ENCODE measurements at places on chromosomes 7 and 10. TPM values are rescaled to one million over a fixed set of nuclear protein-coding genes. Genes with fewer than 3 reads are reported as not detected.

GRCh38 chr7:149228831-149229471 lies 10.5 kb upstream of the ZNF212 start:
- DNase-seq: no peak
- H3K27me3 ChIP-seq: no peaks in the 10 kb centered on the region
- H3K27ac ChIP-seq: no peak overlapping the region
- H3K36me3 ChIP-seq: peaks cover 23% of the 10 kb centered on the region

NANOS1 gene
- 0.86 TPM for polyA plus RNA-seq

DNA sequence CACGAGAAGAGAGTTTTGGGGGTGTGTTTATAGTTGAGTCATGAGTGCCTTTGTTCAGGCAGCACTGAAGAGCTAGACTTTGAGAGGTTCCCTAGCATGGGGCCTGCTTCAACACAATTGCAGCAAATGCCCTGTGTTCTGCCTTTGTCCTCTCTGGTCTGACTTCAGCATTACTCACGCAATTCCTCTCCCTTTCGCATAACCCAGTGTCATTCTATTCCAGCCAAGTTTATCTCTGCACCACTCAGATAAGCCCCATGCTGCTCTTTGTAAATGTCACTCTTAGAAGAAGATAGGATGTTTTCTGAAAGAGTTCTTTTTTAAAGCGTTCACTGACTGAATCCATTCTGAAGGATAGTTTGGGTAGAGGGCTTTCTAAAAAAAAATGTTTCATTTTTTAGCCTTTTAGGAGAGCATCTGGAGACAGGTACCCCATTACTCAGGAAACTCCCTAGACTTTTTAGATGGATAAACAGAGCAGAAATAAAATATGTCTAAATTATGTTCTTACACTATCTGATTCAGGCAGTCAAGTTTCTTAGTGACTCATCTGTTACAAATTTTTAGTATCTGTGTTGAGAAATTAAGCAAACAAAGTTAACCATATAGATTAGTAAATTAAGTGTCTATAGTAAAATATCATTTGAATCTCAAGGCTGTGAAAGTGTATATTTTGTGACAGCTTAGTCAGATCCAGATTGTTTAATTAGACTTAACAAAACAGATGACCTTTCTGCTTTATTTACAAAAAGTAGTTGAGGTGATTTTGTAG lies 318.5 kb downstream of the GPR158 start:
- H3K27ac ChIP-seq: no peak overlapping the region
- no peaks in the 10 kb centered on the region for H3K27me3 ChIP-seq
- no peaks in the 10 kb centered on the region for H3K36me3 ChIP-seq
- no peaks in the 10 kb centered on the region for H3K4me1 ChIP-seq

GRCh38 chr7:27224983-27225934 lies 17.3 kb upstream of the EVX1 start:
- H3K4me1 ChIP-seq: no peaks in the 10 kb centered on the region
- peaks cover 95% of the 10 kb centered on the region for H3K27me3 ChIP-seq

GRCh38 chr10:69800109-69800508 lies 1.6 kb upstream of the COL13A1 start:
- H3K27me3 ChIP-seq: 0 out of 2 replicates have a peak, but pooled peaks cover 10% of the 10 kb centered on the region
- H3K27ac ChIP-seq: no peak overlapping the region

Data from SK-N-SH (cell line).